ENCODE measurements at places on chromosomes 3 and 15.

DNA sequence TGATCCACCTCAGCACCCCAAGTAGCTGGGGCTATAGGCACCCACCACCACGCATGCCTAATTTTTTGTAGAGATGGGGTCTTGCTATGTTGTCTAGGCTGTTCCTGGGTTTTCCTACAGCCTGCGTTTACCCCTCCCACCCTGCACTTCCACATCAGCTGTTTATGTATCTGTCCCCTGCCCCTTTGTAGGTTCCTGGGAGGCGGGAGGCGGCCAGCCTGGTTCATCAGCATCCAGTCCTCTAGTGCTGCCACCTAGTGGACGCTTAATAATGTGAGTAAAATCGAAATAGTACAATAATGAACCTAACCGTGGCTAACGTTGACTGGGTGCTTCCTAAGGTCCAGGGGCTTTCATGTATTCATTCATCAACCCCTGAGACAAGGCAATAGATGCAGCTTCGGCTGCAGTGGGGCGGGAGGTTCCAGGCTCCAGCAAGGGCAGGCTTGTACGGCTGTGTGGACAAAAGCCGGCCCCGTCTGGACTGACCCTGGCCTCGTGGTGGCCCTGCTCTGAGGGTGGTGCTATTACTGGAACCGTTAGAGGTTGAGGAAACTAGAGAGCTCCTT, 1.2 kb upstream of the LCTL start:
- DNase-seq, result peak; percentile 69

GRCh38 chr15:48632651-48633050, 12.9 kb downstream of the FBN1 start:
- no peak for DNase-seq

DNA sequence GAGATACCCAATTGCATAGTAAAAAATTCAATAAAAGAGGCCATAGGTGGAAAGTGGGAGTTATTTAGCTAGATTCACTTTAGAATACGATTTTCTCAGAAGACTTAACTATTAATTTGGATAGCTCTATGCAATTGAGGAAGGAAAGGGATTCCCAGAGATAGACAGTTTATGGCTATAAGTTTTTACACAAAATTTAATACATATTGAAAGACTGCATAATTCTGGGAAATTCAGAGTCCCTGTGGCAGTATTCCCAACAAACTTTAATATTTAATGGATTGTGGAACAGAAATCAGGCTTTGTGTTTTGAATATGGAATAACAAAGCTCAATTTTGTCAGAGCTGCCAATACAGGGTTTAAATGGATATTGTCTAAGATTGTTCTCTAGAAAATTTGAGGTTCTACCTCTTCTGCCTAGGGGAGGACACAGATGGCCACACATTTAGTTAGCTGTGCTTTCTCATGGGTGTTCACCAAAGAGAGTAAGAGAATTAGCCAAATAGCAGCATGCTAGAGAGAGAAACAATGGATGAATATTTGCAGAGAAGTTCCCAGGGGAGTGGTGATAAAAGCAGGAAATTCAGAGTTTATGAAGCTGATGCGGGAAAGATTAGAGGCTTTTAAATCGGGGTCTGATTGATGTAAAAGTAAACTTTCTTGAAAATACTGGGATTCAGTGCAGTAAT, 8.5 kb downstream of the ISL2 start:
- no peak for DNase-seq

DNA sequence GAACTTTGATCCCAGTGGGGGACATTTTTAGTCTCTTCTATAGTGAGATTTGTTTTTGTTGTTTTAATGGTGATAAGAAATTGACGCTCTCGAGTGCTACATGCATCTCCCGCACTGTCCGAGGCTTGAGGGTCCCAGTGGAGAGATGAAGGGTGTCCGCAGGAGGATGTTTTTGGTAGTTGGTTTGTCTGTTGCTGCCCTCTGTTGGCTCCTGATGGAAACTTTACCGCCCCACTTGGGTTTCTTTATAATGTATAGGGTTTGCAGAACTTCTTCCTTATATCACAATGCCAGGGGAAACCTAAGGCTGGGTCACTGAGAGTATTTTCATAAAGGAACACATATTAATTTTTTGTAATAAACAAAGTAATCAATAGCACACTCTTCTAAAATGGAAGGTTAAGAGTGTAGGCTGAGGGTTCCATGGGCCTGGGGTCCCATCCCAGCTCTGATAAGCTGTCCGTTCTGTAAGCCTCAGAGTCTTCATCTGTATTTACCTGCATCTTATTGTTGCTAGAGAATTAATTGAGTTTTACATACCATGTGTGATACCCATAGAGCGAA, 185.3 kb upstream of the FEZF2 start:
- DNase-seq, result peak; percentile 66

GRCh38 chr3:182921665-182922355, 58.5 kb downstream of the DCUN1D1 start:
- DNase-seq, result no peak

GRCh38 chr15:63909819-63910437, 76.2 kb upstream of the HERC1 start:
- peak; percentile 77 for DNase-seq

DNA sequence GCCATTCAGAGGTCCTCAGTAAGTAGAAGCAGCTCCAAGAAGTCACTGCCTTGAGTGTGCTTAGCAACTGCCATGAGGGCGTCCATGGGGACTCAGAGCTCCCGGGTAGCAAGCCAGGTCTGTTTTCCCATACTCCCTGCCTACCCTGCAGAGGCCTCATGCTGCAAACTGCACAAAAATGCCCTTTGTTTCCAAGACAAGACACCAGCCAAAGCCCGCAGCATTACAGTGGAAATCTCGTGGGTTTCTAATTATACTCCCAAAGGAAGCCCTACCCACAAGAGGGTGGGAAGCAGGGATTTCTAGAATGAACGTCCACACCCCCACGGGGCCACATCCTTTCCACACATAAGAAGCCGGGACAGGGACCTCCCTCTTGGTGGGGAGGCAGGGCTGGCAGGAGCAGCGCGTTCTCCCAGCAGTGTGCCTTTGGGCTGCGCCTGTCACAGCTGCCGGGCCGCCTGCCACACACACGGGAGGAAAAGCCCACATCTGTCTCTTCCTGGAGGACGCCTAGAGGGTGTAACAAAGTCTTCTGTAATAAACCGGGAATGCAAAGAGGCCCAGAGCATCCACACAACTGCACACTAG, 31.1 kb downstream of the FAM174B start:
- DNase-seq, result peak; percentile 75

DNA sequence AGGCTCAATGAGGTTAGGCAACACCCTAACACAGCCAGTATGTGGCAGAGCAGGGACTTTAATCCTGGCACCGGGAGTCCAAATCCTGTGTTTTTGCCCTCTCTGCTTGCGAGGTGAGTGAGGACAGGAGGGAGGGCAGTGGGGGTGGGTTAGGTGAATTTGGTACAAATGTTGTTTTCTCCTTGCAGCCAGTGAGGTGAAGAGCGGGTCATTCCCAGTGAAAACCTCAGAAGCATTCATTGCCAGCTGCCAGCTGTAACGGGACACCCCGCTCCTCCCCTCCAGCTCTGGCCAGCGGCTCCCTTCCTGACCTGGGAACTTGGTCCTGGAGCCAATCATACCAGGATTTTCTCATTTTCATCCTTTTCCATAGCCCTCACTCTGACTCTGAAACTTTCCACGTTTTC, 45.7 kb upstream of the RAB6B start:
- peak; percentile 86 for DNase-seq

GRCh38 chr15:25178835-25179672, 224.3 kb downstream of the SNRPN start:
- no peak for DNase-seq

DNA sequence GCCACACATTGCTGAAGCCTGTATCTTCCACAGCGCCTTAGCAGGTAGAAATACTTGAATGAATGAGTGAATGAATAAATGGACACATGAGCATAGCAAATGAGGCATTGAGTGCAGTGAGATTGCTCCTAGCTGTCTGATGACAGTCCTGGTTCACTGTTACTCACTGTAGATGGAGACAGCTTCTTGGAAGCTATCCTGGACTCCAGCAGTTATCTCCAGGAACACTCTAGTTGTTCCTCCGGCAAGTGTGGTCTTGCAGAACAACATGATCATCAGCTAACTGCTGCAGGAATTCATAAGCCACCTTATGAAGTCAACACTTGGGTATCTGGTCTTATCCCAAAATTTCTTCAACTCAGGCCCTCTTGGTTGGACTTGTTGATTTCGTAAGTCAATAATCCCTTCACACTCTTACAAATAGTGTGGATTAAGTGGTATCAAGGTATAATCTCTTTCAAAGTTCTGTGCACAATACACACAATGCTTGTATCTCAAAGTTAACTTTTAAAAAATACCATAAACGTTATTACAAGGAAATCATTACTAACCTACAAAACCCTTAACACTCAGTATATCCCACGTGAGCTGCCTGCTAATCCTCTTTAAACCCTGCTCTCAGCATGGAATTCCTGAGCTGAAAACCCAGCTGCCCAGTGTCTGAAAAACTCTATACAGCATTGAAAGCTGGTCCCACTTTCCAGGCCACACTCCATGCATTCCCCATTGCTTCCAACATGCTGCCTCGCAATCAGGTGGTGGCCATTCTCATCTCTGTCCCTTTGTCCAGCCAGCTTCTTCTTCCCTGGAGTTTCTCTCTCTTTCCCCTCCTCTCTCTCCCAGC, 14.4 kb upstream of the ZBTB38 start:
- DNase-seq, result no peak

- DNase-seq, result no peak
These were observed 52.1 kb downstream of the TGFBR2 start for GRCh38 chr3:30658328-30659052.

- no peak for DNase-seq
These were observed 363.6 kb downstream of the NR2F2 start for GRCh38 chr15:96693990-96694517.

- no peak for DNase-seq
These were observed 134.9 kb upstream of the TOPAZ1 start for GRCh38 chr3:44106756-44107155.

GRCh38 chr15:37106490-37107001, 6.2 kb upstream of the MEIS2 start:
- DNase-seq, result peak; percentile 46

GRCh38 chr15:43966646-43967045, 139.8 kb downstream of the WDR76 start:
- DNase-seq, result no peak

DNA sequence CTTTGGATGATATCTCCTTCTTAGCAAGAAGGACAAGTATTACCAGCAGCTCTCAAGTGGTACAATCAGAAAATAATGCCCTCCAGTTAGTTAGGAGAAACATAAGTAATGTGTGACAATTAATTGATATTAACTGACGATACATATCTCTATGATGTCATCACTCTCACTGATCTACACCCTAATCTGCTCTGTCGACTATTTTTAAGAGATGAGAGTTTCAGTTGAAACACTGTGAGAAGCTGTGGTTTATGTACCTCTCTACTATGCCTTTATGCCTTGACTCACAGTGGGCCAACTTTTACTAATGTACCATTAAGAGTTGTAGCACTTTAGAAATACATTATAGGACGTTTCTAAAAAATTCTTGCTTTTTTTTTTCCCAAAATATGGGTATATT, 8.6 kb downstream of the CEP152 start:
- DNase-seq, result no peak

DNA sequence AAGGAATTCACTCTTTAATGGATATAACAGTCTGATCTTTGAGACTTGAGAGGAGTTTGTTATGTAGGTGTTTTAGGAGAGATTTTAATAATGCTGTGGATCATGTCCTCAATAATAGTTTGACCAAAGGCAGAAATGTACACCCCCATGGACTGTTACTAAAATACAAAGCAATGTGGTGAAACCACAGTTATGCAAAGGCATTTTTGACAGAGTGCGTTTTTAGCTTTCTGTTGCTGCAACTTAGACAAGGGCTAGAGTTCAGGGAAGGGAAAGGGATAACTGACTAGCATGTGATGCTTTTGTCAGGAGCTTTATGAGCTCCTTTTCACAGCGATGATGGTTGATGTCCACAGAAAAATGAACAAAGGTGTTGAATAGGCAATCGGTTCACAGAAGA, 3.6 kb upstream of the STARD5 start:
- no peak for DNase-seq

DNA sequence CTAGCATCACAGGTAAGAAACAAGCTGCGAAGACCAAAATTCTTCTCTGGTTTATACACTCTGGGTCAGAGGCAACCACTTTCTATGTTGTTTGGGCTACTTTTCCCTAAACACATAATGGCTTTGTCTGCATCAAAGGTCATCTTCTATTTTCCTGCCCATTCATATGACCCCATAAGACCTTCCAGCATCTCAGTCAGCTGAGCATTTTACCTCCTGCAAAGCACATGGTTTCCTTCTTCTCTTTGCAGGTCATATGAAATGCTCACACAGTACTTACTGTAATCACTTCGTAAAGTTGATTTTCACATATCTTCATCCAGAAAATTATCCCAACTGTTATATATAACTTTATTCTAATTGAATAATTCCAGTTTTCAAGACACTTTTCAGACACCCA, 34.8 kb downstream of the LIPC start:
- no peak for DNase-seq

- no peak for DNase-seq
These were observed 14.8 kb downstream of the SKIL start for GRCh38 chr3:170372190-170372879.

DNA sequence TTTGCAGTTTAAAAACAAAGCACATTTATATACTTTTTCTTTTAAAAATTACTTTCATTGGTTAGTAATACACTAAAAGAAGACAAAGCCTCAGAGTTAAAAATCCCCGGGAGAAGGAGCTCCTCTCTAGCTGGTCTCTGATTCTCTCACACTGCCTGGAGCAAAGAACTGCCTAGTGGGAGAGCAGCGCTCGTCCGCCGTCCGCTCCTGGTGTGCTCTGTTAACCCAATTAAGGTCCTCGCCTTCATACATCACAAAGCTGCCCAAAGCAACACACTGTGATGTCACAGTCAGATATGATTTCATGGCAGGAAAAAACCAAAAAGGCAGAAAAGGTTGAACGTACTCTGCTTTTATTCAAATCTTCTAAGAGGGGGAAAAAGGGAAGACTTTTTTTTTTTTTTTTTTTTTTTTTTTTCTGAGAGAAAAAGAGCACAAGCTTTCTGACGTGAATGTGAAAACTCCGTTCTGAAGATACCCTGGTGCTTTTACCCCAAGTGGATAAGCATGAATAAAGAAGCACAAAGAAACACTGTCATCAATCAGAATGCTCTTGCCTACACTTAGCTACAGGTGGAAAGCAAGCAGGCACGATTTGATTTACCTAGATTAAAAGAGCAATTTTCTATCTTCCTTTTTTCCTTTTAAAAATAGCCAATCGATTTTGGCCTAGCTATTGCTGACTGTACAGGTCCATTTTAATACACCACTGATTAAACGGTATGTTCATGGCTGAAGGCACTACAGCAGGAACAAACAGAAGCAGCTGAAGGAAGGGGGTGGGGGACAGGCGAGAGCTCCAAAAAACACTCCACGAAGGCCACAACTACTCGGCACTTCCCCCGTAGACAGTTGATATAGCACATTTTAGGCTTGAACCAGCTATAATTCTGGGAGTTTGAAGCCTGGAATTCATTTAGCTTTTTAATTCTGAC, 115.2 kb downstream of the TIGIT start:
- no peak for DNase-seq

- peak; percentile 40 for DNase-seq
These were observed 1.4 kb downstream of the VEPH1 start for GRCh38 chr3:157501863-157502262.

GRCh38 chr3:23038471-23038870, 164.7 kb upstream of the UBE2E2 start:
- DNase-seq, result no peak
